Activated gamma-delta T cell treated with Interleukin-2 at 50 U/mL for 16 hours (primary cell): ENCODE measurements at places on chromosomes 5 and 9.

DNA sequence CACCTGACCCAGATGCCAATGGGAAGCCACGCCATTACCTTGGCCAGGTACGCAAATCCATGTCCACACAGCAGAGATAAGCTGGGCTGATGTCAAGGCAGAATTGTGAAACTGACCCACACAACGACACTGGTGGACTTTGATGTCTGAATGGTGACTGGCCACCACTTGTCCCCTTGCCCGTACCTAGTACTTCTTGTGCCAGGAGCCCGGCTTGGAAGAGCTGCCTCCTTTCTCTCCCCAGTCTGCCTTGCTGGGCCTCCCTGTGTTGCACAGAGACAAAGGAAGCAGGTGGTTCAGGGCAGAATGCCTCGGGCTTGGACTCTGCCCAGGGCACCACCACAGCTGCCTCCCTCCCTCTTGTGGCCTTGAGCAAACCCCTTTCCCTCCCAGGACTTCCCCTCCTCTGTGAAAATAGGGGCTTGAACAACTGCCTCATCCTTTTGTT lies 23.3 kb downstream of the PTGES2 start:
- DNase-seq = no peak

GRCh38 chr9:125495172-125496119 lies 211.6 kb downstream of the MAPKAP1 start:
- no peak for DNase-seq

DNA sequence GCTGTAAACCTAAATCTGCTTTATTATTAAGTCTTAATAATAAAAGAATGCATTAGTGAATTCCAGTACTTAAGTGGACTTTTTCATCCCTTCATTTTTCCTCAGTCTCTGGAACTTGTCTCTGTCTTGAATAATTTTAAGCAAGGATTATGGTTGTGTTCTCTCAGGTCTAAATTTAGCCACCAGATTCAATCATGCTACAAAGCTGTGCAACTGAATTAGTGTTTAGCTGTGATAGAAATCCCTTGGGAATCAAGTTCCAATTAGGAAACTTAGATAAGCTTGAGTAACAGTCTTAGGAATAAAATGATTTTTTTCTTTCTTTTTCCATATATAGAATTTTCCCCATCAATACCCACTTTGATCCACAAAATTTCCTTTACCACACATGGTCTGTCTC lies 104.3 kb downstream of the PLPPR1 start:
- DNase-seq = no peak

DNA sequence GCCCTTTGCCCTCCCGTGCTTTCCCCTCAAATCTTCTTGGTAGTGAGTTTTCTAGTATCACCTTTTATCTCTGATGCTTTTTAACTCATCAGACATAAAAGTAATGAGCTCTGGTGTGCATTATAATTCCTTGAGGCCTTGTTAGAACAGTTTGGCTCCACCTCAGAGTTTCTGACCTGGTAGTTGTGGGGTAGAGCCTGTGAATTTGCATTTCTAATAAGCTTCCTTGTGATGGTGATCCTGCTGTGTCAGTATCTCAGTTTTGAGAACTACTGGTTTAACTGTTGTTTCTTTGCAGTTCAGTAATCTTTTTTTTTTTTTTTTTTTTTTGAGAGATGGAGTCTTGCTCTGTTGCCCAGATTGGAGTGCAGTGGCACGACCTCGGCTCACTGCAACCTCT lies 31.1 kb downstream of the UBE2D2 start:
- no peak for DNase-seq

GRCh38 chr5:150473673-150474358 lies 24.3 kb upstream of the RPS14 start:
- DNase-seq = no peak

- DNase-seq = no peak
Observed at GRCh38 chr9:121439711-121440664, 59.7 kb downstream of the GGTA1 start.

GRCh38 chr5:151937851-151938250 lies 13.2 kb upstream of the GLRA1 start:
- no peak for DNase-seq

- DNase-seq = no peak
Observed at GRCh38 chr9:115006660-115007059, 76.3 kb upstream of the TNFSF8 start.

DNA sequence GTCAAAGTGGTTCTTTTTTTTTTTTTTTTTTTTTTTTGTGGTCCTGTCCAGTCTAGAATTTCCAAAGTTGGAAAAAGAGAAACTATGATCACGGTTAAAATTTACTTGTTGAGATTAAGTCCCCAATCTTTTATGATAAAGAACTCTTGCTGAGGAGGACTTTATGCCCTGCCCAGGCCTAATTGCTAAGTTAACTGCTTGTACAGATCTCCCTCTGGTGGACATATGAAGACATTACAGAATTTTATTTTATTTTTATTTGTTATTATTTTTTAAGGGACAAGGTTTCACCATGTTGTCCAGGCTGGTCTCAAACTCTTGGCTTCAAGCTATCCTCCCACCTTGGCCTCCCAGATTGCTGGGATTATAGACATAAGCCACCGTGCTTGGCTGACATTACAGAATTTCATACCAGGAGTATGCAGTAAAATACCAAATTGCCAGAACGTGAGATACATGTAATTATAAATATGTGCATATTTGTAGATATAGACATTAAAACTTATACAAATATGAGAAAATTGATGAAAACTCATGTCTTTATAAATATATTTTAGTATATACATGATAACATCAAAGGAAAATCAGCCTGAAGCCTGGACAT lies 91.2 kb downstream of the RFK start:
- DNase-seq = no peak

DNA sequence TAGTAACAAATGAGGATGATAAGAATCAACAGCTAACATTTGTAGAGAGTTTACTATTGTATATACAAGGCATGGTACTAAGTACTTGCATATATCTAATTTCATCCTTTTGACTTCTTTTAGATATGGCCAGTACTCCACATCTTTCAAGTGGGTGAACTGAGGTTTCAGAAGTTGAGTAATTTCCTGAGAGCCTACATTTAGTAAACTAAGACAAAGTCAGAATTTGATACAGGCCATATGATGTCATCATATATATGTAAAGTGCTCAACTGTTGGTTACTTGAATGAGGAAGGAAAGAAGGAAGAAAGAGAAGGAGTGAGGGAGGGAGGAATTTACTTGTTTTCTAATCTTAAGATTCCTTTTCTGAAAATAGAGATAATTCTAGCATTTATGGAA lies 52.8 kb downstream of the GRIA1 start:
- no peak for DNase-seq

DNA sequence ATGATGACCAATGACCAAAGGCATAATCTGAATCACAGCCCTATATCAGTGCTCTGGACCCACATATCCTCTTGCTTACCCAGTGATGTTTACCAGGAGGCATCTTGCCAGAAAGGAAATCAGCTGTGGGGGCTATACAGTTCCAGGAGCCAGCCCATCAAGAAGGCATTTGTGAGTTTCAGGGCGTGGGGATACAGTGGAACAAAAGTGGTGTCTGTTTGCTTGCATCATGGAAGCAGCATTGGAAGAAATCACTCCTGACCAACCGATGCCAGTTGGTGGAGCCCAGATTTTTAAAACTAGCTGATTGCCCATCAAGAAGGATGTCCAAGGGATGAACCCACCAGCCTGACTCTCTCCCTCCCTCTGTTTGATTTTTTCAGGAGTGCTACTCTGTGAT lies 106.5 kb upstream of the EGFLAM start:
- no peak for DNase-seq

GRCh38 chr5:134110382-134110781 lies 4.1 kb upstream of the TCF7 start:
- DNase-seq = no peak
